ENCODE measurements at places on chromosomes 11 and 22.

DNA sequence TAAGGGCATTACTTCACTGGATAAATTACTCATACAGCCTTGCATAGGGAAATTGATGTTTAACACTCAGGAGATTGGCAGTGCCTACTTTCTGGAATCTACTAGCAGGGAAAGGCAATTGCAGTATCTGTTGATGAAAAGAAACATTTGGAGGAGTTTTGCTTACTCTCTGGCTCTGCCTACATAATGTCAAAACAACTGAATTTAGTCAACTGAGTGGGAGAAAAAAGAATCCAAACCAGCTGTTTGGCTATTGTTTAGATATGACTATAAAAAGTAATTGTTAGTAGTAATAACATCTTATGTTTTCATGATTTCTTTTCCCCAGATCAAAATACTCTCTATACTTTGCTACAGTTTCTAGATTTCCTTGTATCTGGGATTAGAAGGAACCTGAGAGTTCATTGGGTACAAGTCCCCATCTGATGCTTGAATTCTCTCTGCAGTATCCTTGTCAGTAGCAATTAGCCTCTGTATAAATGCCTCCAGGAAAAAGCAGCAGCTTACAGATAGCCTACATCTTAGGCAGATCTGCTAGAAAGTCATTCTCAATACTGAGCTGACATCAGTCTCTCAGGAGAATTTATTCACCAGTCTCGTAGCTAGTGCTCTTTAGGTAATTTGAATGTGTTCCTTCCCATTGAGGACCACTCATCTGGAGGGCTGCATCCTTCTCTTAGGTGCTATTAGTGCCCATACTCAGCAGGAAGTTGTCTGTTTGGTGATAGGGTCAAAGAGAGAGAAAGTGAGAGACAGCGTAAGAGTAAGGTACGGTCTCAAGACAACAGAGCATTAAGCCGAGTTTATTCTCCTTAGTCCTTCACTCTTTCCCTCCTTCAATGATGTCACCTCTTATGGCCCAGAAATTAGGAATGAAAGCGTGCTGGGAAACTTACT, 185.9 kb upstream of the CCDC90B start:
- DNase-seq = no peak

GRCh38 chr11:30552839-30553238, 33.3 kb downstream of the MPPED2 start:
- no peak for DNase-seq

GRCh38 chr11:96045622-96046456, 121.9 kb upstream of the MTMR2 start:
- DNase-seq = no peak

DNA sequence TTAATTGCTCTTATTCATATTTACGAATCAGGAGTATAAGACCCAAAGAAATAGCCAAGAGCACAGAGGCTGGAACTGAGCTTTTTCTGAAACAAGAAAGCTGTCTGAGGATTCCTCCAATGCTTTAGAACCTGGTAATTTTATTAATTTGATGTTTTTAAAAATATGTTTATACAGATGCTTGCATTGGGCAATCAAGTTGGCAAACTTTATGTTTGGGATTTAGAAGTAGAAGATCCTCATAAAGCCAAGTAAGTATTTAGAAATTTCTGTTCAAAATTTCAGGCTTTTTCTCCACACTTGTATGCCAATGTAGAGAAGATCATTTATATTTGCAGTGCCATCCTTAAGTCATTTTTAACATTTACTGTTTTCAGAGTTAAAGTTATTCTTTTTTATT, 24.3 kb upstream of the HIKESHI start:
- no peak for DNase-seq

DNA sequence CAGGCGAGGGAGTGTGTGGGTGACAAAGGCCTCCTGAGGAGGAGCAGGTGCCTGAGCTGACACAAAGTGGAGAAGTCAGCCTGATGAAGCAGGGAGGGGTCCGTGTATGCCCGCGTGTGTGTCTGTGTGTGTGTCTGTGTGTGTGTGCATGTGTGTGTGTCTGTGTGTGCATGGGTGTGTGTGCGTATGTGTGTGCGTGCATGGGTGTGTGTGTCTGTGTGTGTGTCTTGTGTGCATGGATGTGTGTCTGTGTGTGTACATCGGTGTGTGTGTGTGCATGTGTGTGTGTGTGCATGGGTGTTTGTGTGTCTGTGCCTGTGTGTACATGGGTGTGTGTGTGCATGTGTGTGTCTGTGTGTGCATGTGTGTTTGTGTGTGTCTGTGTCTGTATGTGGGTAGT, 65.6 kb upstream of the EIF3D start:
- DNase-seq = no peak

GRCh38 chr22:39234867-39235687, 9.7 kb downstream of the PDGFB start:
- no peak for DNase-seq

DNA sequence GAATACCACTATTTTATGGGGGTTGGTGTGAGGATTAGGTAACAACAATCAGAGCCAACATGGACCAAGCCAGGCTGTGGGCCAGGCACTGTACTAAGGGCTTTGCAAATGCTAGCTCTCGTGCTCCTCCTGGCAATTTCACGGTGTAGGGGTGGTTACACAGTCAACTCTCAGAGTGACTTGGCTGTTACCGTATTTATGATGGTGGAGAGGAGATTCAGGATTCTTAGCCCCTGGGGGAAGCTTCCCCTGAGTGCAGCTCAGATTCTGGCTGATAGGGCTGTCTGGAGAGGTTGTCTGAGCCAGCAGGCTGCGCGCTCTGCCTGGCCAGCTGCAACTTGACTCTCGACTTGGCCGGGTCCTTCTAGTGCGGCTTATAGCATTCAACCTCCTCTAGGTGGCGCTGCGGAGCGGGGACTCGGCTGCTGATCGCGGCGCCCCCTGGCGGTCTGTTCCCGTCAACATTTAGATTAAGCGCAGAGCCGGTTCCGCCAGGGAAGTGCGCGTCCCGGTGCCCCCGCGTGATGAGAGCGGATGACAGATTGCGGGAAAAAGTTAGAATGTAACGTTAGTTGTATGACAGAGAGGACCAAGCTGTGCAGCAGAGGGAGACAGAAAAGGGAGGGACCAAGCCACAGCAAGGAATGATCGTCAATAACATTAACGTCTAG, 4.5 kb upstream of the NCF4 start:
- peak; percentile 96 for DNase-seq

- no peak for DNase-seq
Observed at GRCh38 chr11:2516276-2517015, 71.6 kb downstream of the KCNQ1 start.

DNA sequence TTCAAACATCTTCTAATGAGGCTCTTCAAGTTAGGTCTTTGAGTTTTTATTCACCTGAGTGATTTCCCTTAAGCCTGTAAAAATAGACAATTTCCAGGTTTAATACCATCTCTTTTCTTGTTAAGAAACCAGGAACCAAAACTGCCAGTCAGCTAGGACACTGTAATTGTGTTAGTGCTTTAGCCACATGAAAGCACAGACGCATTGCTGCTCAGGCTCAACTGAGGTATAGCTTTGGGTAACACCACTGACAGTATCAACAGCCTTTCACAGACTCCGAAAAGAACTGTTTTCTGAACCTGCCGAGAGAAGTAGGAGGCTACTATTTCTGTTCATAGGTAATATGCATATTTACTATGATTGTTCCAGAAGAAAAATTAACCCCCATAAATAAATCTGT, 768.7 kb downstream of the ETS1 start:
- DNase-seq = no peak

- no peak for DNase-seq
Observed at GRCh38 chr22:22680396-22680795, 36.0 kb downstream of the GGTLC2 start.

DNA sequence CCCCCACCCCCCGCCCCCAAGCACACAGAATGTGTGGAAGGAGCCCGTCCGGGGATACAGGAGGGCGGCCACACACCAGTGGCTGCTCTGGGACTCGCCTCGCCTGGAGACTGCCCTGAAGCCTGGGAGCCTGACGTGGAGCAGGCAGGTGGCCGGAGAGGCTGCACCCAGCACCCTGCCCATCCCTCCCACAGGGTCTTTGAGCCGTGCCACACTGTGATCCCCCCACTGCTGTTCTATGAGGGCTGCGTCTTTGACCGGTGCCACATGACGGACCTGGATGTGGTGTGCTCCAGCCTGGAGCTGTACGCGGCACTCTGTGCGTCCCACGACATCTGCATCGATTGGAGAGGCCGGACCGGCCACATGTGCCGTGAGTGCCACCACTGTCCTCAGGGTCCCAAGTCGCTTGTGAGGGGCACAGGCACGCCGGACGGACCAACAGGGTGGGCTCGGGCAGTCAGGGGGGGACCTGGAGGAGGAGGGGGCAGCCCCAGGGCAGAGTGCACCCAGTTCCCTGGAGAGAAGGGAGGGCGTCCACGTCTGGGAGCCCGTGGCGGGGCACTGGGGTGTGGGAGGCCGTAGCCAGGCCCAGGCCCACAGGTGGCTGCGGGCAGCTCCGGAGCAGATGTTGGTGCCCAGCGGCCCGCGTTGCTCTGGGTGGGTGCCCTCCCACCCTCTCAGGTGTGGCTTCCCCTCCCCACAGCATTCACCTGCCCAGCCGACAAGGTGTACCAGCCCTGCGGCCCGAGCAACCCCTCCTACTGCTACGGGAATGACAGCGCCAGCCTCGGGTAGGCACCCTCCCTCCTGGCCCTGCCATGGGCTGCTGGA, 27.0 kb upstream of the MUC5B start:
- DNase-seq = no peak

DNA sequence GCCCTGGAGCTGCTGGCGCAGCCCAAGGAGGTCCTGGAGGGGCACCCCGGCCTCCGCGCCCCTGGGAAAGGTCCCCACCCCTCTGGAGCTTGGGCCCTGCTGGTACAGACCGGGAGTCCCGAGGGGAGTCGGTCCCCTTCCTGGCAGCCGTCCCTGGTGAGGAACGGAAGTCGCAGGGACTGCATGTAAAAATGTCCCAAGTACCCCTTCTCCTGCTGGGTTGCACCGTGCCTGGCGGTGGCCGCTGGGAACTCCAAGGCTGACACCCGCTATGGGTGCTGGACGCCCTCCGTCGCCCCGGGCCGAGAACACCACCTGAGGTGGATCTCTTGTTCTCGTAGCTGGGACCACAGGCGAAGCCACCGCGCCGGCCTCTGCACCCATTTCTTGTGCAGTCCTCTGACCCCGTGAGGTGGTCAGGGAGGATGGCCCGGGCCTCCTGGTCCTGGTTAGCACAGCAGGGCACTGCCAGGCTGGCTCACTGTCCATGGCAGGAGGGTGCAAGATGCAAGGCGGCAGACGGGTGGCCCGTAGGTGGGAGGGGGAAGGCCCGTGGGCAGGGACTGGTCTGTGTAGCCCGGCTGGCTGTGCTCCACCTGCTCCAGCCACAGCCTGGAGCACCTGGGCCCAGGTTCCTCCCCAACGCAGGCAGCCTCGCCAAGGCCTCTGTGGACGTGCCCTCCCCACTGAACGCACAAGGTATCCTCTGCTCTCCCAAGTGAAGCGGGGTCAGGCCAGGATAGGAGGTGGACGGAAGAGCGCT, 165.2 kb downstream of the IGLL1 start:
- DNase-seq = no peak

GRCh38 chr22:36197065-36197440, 4.6 kb downstream of the APOL4 start:
- DNase-seq = no peak

GRCh38 chr11:72570893-72571661, 103.1 kb downstream of the PDE2A start:
- DNase-seq = no peak

- no peak for DNase-seq
Observed at GRCh38 chr11:73011126-73011817, 130.8 kb downstream of the FCHSD2 start.

GRCh38 chr11:87306262-87306851, 268.6 kb downstream of the TMEM135 start:
- no peak for DNase-seq

DNA sequence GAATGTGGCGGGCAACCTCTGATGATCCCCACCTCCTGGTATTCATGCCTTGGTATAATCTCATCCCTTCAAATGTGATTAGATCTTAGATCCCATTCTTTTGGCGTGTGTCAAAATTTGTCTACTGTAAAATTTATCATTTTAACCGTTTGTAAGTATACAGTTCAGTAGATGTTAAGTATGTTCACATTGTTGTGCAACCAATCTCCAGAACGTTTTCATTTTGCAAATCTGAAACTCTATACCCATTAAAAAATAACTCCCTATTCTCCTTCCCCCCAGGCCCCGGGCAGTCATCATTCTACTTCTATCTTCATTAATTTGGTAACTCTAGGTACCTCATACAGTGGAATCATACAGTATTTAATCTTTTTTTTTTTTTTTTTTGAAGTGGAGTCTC, 159.0 kb downstream of the LDLRAD3 start:
- no peak for DNase-seq

DNA sequence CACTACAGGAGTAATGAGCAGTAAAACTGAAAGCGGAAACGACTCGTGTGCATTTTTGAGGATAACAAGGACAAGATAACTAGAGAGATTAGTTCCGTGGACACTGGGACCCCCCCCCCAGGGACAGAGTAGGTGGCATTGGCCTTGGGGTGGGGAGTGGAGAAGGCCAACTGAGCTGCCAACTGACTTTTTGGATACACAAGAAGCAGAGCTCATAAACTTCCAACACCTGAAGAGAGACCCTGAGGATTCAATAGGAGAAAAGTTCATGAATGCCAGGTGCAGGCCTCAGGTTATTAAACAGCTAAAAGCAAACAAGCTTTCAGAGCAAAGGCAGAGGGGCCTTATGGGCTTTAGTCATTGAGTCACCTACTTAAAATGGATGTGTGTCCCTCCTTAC, 17.6 kb upstream of the PRSS23 start:
- DNase-seq = no peak

DNA sequence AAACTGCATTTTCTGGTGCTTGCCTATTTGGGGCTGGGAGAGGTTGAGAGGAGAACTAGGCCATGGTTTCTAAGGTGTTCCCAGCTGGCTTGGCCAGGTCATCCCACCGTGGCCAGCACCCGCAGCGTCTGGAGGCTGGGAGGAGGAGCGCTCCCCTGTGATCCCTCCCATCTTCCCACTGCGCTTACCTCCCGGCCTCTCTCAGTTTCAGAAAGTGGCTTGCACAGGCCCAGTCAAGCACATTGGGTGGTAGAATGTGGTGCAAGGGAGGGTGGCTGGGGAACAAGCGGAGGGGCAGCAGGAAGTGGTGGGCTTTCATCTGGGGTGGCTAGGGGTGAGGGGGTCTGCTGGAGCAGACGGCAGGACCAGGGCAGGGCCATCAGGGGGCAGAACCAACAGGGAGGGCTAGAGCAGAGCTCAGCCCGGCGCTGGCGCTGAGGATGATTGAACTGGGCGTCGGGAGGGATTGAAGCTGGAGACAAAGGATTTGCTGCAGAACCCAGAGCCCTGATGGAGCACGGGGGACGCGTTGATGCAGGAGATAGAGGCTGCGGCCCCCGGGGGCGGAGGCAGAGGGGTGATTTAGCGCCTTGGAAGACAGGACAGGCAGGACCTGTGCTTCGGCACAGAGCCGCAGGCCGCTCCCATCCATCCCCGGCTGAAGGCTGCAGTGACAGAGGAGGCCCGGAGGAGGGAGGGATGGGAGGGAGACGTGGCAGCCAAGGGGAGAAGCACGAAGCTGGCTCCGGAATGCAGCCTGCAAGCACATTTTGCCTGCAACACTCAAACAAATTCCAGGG, 76.0 kb downstream of the TRIM29 start:
- DNase-seq = no peak

- no peak for DNase-seq
Observed at GRCh38 chr22:21076912-21077625, 31.3 kb downstream of the LRRC74B start.
